ENCODE measurements at places on chromosomes 11 and 22.

DNA sequence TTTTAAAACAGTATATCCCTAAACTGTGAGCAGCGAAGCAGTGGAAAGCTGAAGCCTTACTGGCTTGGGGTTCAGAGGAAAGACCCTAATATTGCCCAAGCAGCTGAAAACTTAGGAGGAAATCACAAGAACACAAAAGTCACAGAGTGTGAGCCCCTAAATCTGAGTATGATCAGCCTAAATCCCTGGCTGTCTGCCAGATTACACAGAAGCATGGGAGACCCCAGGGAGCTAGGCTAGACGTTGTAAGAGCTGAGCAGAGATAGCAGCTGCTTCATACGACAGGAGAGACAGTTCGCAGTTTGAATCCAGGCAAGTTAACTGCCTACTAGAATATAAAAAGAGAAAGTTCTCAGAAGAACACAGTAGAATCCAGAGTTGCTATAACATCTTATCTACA lies 81.2 kb downstream of the PACS1 start:
- no peak for DNase-seq

- peak; percentile 19 for DNase-seq
Measured at GRCh38 chr11:101617735-101618332, 34.0 kb upstream of the TRPC6 start.

GRCh38 chr11:119509969-119510401 lies 87.0 kb upstream of the THY1 start:
- DNase-seq: no peak

DNA sequence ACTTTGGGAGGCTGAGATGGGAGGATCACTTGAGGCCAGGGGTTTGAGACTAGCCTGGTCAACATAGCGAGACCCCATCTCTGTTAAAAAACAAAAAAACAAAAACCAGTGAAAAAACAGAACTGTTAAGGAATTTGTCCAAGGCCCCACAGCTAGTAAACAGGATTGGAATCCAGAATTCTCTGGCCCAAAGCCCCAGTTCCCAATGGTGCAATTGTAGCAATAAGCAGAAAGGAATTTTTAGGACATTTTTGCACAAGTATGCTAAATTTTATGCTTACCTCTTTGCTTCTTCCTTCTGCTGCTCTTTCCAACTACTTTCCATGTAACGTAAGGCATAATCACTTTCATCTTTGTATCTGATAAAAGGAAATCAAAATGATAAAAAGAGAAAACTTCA lies 11.6 kb downstream of the MISFA start:
- DNase-seq: no peak

GRCh38 chr22:39433476-39434242 lies 23.2 kb upstream of the MGAT3 start:
- DNase-seq: no peak

DNA sequence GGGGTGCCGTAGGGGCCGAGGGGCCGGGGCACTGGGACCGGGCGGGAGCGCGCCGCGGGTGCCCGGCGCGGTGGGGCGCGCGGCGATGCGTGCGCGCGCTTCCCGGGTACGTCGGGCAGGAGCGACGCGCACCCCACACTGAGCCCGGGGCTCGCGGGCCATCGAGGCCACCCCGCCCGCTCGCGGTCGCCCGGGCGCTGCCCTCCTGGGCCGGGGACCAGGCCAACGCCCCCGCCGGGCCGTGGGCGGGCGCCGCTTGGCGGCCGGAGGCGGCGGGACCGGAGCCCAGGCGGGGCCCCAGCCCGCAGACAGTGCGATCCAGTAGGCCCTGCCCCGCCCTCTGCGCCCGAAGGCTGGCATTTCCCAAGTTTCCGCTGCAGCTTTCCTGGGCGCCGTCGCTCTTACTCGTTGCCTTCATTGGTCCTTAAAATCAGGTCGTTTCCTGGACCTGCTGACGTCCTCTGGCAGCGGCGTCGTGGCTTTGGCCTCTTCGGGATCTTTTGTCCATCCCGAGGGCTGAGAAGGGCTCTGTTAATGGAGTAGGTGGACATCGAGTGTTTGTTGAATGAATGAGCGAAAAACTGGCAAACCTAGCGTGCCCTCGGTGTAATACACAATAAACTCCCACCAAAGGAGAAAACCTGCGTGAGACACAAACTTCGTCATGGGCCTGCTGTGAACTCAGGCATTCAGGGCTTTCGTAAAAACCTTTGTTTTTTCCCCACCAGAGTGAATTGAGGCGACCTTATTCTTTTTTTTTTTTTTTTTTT lies 638 bp downstream of the PARVA start:
- DNase-seq: peak; percentile 60

GRCh38 chr22:29555065-29555644 lies 1.6 kb upstream of the THOC5 start:
- peak; percentile 11 for DNase-seq

DNA sequence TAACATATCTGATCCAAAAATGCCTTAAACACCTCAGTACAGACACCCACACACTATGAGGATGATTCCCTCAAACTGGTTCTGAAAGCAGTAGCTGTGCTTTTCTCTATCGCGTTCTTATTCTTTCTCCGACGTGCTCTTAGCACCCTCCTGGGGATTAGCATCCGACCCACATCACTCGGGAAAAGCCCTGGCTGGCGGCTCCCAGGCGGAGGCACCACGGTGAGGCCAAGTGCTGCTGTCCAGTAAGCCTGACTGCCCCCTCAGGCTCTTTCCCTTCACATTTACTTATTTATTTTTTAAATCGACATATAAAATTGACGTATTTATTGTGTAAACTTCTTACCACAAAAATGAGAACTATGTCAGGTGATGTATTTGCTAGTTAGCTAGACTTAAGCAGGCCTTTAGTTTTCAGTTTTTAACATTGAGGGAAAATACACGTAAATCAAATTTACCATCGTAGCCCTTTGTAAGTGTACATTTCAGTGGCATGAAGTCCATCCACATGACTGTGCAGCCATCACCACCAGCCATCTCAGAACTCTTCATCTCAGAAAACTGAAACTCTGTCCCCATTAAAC lies 19.2 kb downstream of the TBX1 start:
- no peak for DNase-seq

DNA sequence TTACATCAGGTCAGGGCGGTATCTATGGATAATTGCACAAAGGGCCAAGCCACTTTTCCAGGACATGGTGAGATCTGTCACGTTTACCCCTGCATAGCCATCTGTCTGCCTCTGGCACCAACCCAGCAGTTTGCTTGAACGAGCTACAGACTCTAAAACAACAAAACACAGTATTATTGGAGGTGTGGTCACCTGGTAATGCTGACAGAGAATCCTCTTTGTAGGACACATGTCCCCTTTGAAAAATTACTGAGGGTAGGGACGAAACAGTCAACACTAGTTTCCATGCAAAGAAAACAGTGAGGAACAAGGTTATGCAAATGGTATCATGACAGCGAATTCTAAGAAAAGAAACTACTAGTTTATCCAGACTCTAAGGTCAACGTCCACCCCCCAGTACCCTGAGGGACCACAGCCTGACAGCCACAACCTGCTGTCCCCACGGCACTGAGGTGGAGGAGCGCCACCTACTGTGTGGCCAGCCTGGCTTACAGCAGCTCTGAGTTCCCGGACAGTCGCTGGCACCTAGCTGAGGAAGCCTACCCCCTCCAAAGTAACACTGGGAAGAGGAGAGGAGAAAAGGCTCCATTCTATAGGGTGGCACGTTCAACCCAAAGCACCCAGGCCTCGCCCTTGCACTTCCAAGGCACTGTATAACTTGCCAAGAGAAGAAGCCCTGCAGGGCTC lies 117.4 kb upstream of the BID start:
- DNase-seq: no peak

- no peak for DNase-seq
Measured at GRCh38 chr11:58626934-58627483, 4.5 kb downstream of the CNTF start.

GRCh38 chr22:44337678-44338004 lies 24.9 kb upstream of the SHISAL1 start:
- DNase-seq: no peak

- DNase-seq: no peak
Measured at GRCh38 chr11:61880031-61880430, 11.3 kb downstream of the FADS3 start.

DNA sequence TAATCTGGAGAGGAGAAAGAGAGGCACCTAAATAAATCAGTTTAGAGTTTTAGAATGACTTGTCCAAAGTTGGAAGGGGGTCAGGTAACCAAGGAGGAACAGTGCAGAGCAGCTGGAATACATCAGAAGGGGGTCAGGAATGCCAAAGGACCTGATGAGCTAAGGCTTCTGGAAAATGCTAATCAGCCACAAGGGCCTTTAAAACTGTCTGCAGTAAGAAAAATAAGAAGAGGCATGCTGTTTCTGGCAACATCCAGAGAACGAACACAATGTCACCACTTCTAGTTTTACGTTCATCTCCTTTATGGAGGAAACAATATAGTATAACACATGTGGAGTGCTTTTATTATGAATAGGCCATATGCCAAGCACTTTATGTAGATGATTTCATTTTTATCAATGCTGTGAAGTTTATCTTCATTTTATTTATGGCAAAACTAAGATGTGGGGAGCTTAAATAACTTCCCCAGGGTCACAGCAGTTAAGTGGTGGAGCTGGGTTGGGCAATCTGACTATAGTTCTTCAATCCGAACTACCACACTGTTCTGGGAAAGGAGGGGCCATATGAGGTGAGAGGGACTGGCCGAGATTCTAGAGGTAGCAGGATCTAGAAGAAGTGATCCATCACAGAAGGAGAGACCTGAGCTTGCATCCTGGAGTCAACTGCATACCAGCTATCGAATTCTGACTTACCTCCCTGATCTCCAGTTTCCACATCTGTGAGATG lies 22.6 kb downstream of the ACO2 start:
- peak; percentile 39 for DNase-seq

GRCh38 chr22:38313384-38313955 lies 3.8 kb downstream of the CSNK1E start:
- DNase-seq: peak; percentile 61

- no peak for DNase-seq
Measured at GRCh38 chr22:25413620-25414019, 150.9 kb upstream of the GRK3 start.

- DNase-seq: no peak
Measured at GRCh38 chr11:417652-418342, 3.0 kb upstream of the SIGIRR start.

DNA sequence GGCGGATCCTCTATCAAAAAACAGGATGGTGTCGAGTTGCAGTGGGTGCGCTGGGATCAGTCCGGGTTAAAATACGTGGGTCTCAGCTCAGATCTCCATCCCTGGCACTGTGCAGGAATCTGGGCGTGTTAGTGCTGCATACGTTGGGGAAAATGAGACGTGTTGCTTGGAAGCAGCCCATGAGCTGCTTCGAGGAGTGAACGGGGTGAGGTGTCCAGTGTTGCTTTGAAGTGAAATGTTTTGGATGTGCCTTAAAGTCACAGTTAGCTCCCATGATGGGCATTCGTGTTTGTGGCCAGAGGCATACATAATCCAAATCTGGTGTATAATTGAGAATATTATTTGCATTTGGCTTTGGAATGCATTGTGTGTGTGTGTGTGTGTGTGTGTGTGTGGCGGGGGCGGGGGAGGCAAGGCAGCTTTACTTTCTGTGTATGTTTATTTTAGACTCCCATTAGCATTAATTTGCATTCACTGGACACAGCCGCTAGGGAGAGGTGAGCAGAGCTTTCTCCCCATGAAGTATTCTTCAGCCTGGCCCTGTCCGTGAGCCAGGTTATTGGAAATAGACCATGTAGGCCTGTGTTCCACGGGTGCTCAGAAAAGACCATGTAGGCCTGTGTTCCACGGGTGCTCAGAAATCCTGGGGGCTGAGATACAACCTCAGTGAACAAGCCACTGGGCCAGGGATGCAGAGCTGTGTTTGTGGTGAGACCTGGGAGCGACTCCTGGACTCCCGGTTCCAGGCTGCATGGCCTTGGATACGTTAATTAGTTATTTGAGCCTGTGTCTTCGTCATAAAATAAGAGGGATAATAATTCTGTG lies 134.6 kb downstream of the ST3GAL4 start:
- DNase-seq: peak; percentile 25

- DNase-seq: no peak
Measured at GRCh38 chr11:36605221-36606216, 7.5 kb upstream of the RAG2 start.

DNA sequence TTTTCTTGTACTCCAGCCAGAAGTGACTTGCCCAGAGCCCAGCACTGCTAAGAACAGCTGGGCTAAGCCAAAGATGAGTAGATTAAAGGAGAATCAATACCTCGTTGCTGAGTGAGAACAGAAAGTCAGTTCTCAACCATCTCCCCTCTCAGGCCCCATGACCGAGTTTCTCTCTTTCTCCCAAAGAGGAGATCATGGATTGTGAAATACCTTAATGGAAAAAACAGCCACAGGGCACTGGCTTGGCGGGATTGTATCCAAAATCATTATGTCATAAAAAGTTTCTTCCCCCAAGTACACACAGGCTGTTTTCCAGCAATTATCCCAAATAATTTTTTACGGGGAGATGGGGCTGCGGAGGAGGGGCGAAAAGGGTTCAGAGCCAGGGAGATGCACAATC lies 111.8 kb upstream of the TMEM45B start:
- no peak for DNase-seq

DNA sequence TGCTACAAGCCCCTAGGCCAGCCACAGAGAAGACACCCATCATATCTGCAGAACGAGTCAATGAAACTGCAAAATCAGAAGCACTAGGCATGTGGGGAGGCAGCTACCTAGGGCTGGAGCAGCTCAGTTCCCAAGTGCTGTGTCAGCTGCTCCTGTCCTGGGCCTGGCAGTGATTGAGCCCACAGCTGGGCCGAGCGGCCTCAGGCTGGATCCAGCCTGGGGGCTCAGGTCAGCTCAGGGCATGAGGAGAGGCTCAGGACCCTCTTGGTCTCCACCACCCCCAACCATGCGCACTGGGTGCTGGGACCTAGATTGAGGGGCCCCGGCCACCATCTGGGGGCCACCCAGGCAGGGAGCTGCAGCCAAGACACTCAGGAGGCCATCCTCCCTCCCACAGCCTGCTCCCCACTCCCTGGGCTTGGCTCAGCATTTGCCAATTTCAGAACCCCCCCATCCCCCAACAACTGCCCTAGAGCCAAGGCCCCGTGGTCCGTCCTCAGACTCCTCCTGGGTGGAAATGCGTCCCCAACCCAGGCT lies 2.4 kb upstream of the TNNT3 start:
- DNase-seq: no peak

- no peak for DNase-seq
Measured at GRCh38 chr22:21099578-21099977, 53.8 kb downstream of the LRRC74B start.

GRCh38 chr11:111792314-111792713 lies 26.1 kb upstream of the PPP2R1B start:
- DNase-seq: no peak

DNA sequence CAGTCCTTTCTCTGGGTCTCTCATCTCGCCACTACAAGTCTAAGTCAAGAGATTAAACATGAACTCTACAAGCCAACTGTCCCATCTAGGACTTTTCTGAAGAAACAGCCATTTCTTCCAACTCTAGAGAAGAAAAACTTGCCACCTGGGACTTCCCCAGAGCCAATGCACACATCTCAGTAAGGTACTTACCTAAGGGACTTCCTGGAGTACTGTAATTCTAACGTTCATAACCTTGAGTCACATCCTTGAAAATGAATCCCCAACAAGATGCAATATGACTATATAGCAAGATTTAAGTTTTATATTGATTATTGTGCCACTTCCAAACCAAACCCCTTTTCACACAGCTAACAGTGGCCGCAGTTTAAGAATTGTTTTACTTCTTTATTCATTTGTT lies 11.9 kb upstream of the ISX start:
- no peak for DNase-seq

GRCh38 chr22:43802897-43803495 lies 9.1 kb downstream of the EFCAB6 start:
- no peak for DNase-seq
